Stimulated activated CD4-positive, alpha-beta T cell treated with anti-CD3 and anti-CD28 coated beads, TNF-alpha, amount 100 ng/mL, for 48 hours (primary cell): ENCODE measurements at places on chromosomes 1 and 21.

DNA sequence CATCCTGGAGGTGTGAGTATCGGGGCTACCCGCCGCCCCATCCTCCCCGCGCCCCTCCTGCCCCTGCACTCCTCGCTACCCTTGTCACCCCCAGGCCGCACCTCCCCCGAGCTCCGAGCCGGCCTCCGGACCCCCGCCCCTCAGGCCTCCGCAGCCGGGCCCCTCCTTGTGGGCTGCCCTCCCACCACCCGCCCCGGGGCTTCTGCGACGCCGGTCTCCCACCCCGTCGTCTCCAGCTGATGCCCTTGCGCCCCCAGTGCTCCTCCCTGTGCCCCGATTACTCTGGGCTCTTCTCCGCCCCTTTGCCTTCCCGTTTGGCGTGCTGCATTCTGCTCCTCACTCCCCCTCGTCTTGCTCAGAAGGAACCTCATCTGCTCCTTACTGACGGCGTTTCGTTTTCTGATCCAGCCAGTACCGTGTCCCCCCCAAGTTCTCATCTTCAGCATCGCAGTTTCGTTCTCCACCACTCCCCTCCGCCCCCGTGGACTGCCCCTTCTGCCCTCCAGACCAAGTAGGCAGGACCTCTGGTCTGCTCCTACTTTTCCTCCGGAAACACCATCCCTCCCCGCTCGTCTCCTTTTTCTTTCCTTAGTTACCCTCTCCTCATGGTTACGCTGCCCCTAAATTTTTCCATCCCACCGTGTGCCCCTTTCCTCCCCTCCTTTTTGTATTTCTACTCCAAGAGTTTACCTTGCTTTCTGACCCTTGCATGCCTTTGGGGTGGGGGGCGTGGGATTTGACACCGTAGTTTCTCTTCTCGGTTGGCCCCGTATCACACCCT is 841 bp downstream of the SNX27 start:
- DNase-seq: no peak

GRCh38 chr1:224427346-224427745 is 7.3 kb downstream of the WDR26 start:
- no peak for DNase-seq

DNA sequence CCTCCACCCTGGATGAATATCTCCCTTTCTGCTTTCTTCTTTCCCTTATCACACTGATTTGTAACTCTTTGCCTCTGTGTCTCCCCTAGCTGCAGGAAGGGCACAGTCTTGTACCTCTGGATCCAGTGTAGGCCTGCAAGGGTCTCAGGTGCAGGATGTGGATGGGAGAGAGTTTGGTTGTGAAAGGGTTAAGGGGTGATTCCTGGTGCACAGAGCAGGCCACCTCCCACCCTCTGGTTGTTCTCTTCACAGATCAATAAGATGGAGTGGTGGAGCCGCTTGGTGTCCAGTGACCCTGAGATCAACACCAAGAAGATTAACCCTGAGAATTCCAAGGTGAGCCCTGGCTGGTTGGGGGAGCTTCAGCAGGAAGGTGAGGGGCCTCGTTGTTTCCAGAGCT is 15.1 kb downstream of the KDF1 start:
- DNase-seq: no peak

GRCh38 chr21:35298757-35299156 is 249.7 kb upstream of the RUNX1 start:
- DNase-seq: no peak

DNA sequence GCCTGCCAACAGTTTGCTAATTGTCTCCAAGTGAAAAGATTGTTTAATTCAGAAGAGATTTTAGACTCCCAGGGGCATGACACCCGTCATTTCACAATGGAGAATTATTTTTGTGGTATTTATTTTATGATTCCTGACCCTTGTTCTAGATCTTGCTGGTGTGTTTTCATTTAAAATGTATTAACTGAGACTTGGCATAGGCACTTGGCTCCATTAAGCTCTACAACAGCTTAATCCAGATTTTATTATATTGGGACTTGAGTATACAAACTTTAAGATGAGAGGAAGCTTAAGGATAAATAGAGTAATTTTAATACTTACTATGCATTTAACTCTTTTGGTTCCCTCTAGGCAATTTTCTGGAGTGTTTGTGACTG is 101.3 kb upstream of the KCNE2 start:
- DNase-seq: no peak

DNA sequence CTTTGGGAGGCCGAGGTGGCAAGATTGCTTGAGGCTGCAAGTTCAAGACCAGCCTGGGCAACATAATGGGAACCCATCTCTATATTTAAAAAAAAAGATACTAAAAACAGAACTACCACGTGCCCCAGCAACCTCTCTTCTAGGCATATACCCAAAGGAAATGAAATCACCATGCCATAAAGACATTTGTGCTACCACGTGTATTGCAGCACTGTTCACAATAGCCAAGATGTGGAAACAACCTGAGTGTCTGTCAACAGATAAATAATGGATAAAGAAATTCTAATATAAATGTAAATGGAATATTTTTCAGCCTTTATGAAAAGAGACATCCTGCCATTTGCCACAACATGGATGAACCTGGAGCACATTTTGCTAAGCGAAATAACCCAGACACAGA is 128.6 kb downstream of the PCNX2 start:
- DNase-seq: no peak

DNA sequence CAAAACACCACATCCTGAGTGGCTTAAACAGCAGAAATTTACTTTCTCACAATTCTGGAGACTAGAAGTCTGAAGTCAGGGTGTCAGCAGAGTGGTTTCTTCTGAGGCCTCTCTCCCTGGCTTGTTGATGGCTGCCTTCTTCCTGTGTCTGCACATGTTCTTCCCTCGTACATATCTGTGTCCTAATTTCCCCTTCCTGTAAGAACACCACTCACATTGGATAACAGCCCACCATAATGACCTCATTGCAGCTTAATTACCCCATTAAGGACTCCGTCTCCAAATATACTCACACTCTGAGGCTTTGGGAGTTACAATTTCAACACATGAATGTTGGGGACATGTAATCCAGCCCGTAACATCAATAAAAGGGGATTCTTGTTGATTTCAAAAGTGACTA is 23.4 kb downstream of the C8A start:
- DNase-seq: no peak
